ENCODE measurements at places on chromosomes 7 and 10.

- no peak for DNase-seq
These were observed 19.1 kb downstream of the TECTB start for GRCh38 chr10:112302335-112302734.

DNA sequence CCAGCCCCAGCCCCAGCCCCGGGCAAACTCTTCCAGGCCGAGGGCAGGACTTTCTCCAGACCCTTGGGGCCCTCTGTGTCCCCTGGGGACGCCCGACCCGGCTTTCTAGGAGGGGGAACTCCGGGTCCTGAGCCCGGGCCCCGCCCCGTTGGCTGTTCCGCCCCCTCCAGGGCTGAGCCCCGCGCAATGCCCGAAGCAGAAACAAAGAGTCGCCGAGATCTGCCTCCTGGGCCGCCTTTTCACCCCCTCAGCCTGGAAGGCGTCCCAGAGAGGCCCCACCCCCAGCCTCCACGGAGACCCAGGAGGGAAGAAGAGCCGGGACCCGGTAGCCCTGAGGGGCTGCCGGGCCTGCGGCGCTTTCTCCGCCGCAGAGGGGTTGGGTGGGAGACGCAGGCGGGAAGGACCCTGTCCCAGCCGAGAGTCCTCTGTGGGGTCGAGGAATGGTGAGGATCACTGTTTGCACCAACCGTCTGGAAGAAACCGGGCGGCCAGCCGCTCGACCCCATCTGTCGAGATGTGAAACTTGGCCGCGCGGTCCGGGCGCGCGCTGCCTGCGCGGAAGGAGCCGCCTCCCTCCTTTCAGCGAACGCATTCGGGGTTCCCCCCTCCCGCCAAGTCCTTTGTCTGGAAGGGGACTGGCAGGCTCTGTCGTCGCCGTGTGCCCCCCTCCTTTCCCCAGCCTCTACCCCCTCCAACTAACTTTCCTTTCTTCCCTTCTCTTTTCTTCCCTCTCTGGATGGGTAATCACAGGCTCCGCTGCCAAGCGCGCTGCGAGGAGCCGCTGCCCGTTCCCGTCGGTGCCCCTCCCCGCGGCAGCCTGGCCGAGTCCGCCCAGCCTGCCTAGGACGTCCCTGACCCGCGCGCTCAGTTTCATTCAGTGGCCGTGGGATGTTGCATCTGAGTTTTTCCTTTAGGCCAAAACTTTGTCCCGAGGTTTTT lies 10.2 kb downstream of the EN2 start:
- DNase-seq = no peak

DNA sequence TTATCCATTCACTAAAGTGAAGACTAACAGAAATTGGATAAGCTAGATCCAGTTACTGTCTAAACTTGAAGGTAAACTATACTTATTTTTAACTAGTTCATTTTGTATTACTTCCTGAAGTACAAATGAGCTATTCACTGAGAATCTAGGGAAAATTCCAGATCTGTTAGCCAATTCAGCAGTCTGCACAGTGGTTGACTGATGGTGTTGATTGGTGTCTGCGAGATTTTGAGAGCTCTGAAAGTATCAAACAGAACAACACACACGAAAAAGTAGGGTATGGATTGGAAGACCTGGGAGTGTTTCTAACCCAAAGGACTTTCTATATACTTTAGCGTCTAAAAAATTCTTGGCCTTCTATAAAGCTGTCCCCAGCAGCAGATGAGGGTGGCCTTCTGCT lies 33.6 kb upstream of the AGR2 start:
- DNase-seq = no peak

DNA sequence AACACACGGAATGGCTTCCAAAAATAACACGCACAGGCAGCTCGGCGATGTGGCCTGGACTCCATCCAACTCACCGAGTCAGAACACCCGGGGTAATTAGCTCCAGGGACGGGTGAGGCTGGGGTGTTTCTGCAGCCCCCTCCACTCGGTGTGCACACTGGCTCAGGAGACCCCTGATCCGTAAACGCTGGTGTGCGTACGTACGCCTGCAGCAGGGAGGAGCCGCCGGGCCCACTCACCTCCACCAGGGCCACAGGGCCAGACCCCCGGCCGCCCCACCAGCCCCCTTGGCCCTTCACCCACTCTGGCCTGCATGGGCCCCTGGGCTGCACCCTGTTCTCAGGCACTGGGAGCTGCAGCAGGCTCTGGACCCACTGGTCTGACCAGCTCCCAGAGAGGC lies 22.4 kb upstream of the UTF1 start:
- DNase-seq = no peak

- DNase-seq = no peak
These were observed 150.9 kb downstream of the PRKAG2 start for GRCh38 chr7:151725844-151726651.

- no peak for DNase-seq
These were observed 3.0 kb downstream of the PI4K2A start for GRCh38 chr10:97643441-97643985.

DNA sequence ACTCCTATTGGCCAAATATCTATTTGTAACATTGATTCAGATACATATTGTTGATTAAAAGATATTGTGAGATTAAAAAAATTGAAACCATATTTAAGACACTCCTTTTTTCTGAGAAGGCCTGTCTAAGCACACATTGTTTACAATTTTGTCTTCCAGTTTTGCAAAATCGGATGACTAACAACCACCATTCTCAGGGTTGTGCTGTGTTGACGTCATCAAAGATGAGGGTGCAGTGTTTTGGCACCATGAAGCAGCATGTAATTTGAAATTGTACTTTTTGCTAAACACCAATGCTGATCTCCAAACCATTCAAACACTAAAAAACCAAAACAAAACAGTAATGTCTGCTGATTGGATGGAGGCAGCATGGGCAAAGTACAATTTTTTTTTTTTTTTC lies 7.4 kb downstream of the CREB5 start:
- DNase-seq = no peak

- no peak for DNase-seq
These were observed 37.1 kb downstream of the MXI1 start for GRCh38 chr10:110244550-110244949.

GRCh38 chr7:138565451-138566114 lies 105.5 kb downstream of the TRIM24 start:
- no peak for DNase-seq

GRCh38 chr7:80869821-80870751 lies 48.8 kb downstream of the SEMA3C start:
- DNase-seq = no peak

- no peak for DNase-seq
These were observed 16.8 kb upstream of the CRTAC1 start for GRCh38 chr10:98047009-98047741.

DNA sequence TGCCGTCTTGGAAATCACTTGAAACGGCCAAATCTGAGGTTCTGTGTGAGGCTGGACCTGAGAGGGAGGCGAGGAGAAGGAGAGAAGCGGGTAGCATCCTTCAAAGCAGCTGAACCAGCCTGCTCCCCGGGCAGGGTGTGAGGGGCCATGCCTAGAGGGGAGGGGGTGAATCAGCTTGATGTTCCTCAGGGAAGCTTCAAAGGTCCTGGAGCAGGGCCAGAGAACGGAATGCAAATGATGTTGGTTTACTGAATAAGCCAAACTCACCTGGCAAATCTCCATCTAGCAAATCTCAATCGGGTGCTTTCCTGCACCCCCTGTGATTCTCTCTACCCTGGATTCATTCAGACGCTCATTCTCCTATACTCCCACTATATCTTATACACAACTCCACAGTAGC lies 226.9 kb downstream of the WDR11 start:
- peak; percentile 69 for DNase-seq
